Activated CD8-positive, alpha-beta memory T cell treated with anti-CD3 and anti-CD28 coated beads, Interleukin-2, amount 50 U/mL, for 48 hours (primary cell): ENCODE measurements at places on chromosomes 16 and 17.

- no peak for DNase-seq
Observed at GRCh38 chr16:53056392-53056881, 1.6 kb downstream of the CHD9 start.

DNA sequence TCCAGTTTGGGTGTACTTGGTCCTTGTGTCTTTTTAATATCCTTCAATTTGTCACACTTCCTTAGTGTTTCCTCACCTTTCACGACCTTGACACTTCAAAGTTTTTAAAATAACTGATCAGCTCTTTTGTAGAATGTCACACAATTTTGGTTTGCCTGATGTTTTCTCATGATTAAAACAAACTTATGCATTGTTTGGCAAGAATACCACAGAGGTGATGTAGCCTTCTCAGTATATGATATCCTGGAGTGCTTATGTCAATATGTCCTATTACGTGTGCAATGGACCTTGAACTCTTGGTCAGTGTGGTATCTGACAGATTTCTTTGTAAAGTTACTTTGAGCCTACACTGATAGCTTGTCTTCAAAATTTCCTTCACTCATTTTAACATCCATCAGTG, 297.4 kb downstream of the CNTNAP4 start:
- DNase-seq = no peak

- DNase-seq = no peak
Observed at GRCh38 chr17:51805765-51806164, 352.7 kb downstream of the CA10 start.

- DNase-seq = no peak
Observed at GRCh38 chr17:45936610-45937009, 42.3 kb downstream of the MAPT start.

DNA sequence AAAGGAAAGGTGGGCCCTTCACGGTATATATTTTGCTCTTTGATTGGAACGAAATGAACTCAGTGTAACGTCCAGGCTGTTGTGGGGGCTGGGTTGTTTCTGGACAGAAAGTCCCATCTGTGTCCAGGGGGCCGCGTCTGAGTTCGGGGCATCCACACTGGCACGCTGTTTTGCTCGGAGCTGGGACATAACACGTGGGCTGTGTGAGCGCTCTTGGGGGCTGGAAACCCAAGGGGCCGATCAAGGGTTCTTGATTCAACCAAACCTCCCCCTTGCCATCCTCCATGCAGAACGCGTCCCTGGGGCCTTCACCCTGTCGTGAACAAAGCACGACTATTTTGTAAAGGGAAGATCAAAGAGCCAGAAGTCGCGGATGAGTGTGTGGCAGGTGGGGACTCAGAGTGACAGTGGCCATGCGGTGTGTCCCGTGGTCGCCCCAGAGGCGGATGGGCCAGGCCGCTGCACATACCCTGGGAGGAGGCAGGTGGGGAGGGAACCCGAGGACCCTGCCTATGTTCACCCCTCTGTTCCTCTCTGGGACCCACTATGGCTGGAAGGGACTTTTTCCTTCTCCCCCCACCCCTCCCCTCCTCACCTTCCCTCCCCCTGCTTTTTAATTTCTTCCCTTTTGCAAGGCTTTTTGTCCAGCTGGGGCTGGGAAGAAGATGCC, 387.2 kb downstream of the SEC14L1 start:
- DNase-seq = no peak

GRCh38 chr16:67055712-67056487, 27.0 kb downstream of the CBFB start:
- DNase-seq = no peak

- peak; percentile 44 for DNase-seq
Observed at GRCh38 chr16:50372611-50373344, 4.0 kb upstream of the BRD7 start.

DNA sequence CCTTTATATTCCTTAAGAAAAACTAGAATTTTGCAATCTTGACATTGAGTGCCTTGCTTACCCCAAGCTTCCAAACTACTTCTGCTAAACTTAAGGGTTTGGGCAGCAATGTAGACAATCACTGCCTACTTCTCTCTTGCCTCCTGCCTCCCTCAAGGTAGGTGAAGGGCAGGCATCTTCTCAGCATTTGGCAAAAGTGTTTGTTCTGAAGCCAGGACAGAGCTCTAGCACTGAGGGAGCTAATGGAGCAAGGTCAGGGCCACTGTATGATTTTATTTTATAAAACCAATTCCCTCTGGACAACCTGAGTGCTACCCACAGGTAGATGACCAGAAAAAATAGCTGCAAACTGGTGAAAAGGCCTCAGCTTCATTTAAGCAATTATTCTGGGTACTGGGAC, 111.8 kb downstream of the IRX3 start:
- no peak for DNase-seq
